A673 (cell line): ENCODE measurements at places on chromosomes 16 and 17. TPM values are rescaled to one million over a fixed set of nuclear protein-coding genes. Genes with fewer than 3 reads are reported as not detected.

- H3K4me1 ChIP-seq: no peaks in the 10 kb centered on the region
- no peaks in the 10 kb centered on the region for H3K27me3 ChIP-seq
- no peak overlapping the region for H3K27ac ChIP-seq
- no peak overlapping the region for H3K4me3 ChIP-seq
- DNase-seq: no peak
- H3K36me3 ChIP-seq: peaks cover 35% of the 10 kb centered on the region
These were observed 14.6 kb downstream of the KCTD2 start for GRCh38 chr17:75061618-75062017.

- DNase-seq: no peak
- peaks cover 16% of the 10 kb centered on the region for H3K4me1 ChIP-seq
- H3K36me3 ChIP-seq: peaks cover 30% of the 10 kb centered on the region
These were observed 76.7 kb downstream of the PLD6 start for GRCh38 chr17:17129466-17129865.

DNA sequence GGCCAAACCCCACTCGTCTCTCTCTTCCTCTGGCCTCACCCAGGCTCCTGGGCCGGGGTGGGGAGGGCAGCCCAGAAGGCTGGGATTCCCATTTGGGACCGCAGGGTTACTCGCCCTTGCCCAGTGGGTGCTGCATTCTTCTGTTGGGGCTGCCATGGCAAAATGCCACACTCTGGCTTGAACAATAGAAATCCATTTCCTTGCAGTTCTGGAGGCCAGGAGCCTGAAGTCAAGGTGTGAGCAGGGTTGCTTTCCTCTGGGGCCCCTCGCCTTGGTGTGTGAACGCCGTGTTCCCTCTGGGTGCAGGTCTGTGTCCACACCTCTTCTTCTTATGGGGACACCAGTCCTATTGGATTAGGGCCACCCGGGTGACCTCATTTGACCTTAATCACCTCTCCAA is 105.8 kb upstream of the GSE1 start:
- no peak overlapping the region for H3K27ac ChIP-seq
- H3K27me3 ChIP-seq: no peaks in the 10 kb centered on the region
- H3K36me3 ChIP-seq: no peaks in the 10 kb centered on the region
- H3K4me3 ChIP-seq: no peak overlapping the region
- peaks cover 15% of the 10 kb centered on the region for H3K4me1 ChIP-seq

GRCh38 chr16:54366943-54367342 is 80.4 kb upstream of the IRX3 start:
- no peak overlapping the region for H3K27ac ChIP-seq
- DNase-seq: no peak
- H3K27me3 ChIP-seq: no peaks in the 10 kb centered on the region

DNA sequence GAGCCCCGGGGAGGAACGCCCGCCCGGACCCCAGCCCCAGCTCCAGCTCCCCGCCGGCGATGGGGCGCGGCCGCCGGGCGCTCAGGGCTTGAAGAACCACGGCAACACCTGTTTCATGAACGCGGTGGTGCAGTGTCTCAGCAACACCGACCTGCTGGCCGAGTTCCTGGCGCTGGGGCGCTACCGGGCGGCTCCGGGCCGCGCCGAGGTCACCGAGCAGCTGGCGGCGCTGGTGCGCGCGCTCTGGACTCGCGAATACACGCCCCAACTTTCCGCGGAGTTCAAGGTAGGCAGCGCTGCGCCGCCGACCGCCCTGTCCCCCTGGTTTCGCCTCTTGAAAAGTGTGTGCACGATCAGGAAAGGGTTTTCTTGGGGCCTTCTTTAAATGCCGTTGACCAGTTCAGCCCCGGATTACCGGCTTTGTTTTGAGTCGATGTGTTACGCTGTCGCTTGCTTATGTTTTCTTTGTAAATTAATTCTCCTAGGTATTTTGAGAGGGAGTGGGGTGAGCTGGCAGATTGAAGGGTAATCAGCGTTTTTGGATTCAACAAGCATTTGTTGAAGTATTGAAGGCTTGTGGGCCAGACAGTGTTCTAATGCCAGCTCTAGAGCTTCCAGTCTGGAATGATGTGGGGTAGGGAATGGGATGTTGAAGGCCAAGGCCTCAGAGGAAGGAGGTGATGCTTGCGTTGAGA is 681 bp downstream of the USP43 start:
- H3K4me3 ChIP-seq: peak overlapping the region; percentile 47
- no peak for DNase-seq
- no peaks in the 10 kb centered on the region for H3K4me1 ChIP-seq
- H3K27ac ChIP-seq: no peak overlapping the region
- no peaks in the 10 kb centered on the region for H3K36me3 ChIP-seq

DNA sequence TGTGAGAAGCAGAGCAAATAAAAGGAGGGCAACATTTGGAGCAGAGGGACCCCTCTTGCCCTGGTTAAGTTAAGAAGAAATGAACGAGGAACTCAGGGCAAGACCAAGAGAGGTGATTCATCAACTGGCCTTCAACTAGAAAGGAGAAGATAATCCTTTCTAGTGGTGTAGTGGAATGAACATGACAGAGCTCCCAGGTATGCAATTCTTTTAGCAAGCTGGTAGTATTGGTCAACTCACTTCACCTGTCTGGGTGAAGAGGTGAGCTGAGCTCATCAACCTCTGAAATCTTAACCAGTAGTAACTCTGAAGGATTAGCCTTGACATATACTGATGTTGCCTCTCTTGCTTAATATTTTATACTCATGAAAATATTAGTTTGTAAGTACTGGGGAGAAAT is 1024.7 kb upstream of the GOT2 start:
- no peak for DNase-seq
- H3K36me3 ChIP-seq: no peaks in the 10 kb centered on the region
- no peak overlapping the region for H3K4me3 ChIP-seq
- H3K4me1 ChIP-seq: no peaks in the 10 kb centered on the region

Gene KCNH6
- total RNA-seq: not detected in 2 replicates

Gene CFAP97D1
- not detected in 2 replicates for total RNA-seq
